OCI-LY7 (cell line): ENCODE measurements at places on chromosomes 7 and 10.
A peak's percentile ranks its signal among the peaks of the same experiment; 100 is the strongest.

DNA sequence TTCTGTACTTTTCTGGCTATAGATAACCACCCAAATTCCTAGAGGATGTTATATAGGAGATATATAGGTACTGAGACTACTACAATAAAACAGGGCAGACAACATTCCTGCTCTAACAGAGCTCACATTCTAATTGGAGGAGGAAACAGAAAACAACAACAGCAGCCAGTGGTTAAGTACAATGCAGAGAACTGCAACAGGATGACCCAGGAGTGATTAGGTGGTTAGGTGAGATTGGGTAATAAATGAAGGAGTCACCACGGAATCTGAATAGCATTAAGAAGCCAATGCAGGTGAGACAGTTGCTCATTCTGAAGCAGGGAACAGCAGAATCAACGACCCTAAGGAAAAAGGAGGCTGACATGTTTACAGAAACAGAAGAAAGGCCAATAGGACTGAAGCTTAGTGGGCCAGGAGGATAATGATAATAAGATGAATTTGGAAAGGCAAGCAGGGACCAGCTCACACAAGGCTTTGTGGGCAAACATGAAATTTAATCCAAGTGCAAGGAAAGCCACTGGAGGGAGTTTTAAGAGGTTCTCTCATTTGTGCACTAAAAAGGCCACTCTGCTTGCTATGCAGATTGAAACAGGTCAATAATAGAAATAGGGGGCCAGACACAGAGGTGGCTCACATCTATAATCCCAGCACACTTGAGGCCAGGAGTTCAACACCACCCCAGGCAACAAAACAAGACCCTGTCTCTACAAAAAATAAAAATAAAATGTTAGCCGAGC is 16.9 kb upstream of the REEP3 start:
- no peak for DNase-seq

- DNase-seq = no peak
Observed at GRCh38 chr10:98415731-98416119, 743 bp upstream of the PYROXD2 start.

DNA sequence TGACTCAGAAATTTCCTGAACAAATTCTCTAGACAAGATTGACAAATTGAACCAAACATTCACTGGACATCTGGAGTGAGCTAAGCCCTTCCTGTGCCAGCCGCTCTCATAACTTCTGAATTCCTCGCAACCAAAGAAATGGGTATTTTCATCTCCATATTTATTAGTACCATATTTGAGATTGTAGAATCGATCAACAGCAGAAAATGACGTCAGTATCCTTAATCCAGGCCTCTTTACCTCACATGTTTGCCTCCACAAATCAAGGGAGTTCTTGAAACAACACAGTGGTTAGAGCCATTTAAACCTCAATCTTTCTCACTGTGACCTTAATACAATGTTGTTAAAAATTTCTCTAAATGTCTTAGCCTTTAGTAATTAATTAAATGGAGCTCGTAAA is 735.6 kb upstream of the SORCS1 start:
- no peak for DNase-seq

- no peak for DNase-seq
Observed at GRCh38 chr10:14875941-14876340, 2.7 kb upstream of the SUV39H2 start.

- DNase-seq = no peak
Observed at GRCh38 chr10:31602541-31603234, 283.7 kb downstream of the ZEB1 start.

DNA sequence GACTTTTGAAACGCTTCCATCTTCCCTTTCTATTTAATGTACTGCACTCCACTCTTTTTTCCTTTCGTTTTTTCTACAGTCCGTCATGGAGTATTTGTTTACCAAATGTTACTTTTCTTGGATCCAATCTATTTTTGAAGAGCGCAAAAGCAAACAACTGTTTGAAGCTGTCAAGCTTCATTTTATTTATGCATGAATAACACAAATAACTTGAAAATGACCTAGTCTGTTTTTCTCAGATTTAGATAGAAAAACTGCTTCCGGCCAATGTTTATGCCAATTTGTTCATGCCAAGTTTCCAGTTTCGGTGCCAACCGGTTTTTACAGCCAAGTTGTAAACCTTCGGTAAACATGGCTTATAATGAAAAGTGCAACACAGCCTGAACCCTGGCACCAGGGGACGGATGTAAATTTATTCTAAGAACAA is 150.9 kb upstream of the KLF6 start:
- no peak for DNase-seq

DNA sequence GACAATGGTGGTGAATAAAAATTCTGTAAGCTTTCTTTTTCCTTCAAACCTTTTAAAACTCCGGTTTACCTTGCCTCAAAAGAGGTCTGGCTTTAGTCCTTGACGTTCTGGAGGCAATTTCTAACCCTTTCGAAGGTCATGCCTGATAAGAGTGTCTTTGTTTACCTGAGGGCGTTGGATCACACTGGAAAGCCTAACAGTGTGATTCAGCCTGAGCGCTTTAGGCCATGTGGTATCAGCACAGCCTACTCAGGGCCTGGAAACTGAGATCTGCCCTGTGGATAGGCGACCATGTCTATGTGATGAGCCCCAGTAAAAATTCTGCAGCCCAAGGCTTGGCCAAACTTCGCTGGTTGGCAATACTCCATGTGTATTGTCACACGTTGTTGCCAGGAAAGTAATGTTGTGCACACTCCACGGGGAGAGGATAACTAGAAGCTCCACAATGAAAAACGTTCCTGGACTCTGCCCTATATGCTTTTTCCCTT is 10.7 kb downstream of the CCDC6 start:
- no peak for DNase-seq

- DNase-seq = no peak
Observed at GRCh38 chr7:153473185-153473584, 579.0 kb upstream of the DPP6 start.

DNA sequence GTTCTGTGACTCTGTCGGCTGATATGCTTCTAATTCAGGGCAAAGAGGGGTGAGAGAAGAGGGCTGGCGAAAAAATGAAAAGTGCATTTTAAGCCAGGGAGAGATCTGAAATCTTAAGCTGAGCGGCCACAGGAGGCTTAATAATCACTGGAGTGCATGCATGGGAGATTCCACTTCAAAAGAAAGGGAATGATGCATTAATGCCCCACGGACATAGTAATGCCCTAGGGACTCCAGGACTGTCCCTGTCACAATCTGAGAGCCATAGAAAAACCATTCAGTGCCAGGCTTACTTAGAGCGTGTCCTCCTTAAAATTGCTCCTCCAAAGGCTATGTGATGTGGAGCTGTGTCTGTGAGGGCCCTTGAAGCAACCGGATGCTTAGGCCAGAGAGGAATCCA is 75.1 kb downstream of the NHLRC2 start:
- no peak for DNase-seq

DNA sequence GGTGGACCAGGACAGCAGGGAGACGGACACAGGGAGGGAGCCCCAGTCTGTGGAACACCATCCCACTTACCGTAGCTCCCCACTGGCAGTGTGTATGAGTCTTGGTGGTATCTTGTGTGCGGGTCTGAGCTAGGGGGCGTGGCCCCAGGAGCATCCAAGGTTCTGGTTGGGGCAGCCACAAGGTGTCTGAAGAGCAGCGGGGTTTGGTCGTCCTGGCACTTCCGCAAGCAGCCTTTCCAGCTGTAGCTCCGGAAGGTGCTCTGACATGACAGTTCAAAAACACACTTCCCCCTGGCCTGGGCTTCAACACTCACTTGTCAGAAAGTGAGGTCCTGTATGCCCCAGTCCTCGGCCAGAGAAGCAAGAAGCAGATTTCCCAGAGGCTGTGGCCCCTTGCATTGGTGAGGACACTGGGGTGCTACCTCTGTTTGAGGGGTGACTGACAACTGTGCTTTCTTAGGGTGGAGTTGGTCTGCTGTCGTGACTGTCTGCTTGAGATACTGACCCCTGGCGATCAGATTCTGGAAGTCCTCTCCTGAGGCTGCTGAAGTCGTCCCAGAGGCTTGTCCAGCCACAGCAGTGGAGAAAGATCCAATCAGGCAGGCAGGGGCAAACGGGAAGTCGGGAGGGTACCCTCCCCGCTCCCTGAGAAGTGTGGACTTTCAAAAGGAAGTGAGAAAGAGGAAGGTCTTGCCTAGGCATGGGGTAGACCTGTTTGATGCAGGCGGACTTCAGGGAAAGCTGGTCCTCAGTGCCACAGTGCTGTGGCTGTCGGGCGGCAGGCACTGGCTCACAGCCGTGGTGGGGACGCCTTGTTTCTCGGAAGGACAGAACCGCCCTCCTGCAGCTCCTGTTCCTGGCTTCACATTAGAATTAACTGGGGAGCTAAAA is 51.4 kb upstream of the PFKFB3 start:
- DNase-seq = peak; percentile 76

- DNase-seq = no peak
Observed at GRCh38 chr7:5689118-5689517, 92.3 kb downstream of the RNF216 start.

DNA sequence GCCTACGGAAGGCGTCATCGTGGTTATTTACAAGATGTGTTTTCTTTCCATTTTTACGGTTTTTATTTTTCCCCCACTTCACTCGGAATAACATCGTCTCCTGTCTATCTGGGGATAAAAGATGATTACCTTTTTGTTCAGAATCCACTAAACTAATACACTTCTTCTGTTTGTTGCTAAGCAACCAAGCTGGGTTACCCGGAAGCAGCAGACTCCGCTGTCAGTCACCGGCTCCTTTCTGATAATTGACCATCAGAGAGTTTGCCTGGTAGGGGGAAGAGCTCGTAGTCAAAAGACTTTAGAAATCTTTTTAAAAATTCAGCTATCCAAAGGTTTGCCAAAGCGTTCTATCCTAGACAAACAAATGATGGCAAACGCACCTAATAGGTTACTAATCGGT is 75.0 kb upstream of the SFMBT2 start:
- DNase-seq = no peak

- peak; percentile 45 for DNase-seq
Observed at GRCh38 chr7:128697302-128697905, 25.3 kb downstream of the GARIN1A start.

DNA sequence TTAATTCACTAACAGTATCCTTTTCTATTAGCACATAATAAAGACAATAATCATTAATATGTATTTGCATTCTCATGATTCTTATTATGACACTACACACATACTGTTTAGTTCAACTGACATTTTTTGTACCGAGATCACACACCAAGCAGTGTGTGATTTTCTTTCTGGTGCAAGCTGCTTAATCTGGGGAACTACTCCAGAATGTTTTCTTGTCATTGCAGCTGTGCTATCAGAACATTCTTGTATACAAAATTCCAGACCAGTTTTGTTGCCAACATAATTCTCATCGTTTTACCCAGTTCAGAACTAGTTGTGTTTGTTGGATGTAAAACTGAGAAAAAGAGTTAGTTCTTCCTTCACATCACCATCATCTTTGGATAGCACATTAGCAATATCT is 37.4 kb downstream of the VKORC1L1 start:
- DNase-seq = no peak

DNA sequence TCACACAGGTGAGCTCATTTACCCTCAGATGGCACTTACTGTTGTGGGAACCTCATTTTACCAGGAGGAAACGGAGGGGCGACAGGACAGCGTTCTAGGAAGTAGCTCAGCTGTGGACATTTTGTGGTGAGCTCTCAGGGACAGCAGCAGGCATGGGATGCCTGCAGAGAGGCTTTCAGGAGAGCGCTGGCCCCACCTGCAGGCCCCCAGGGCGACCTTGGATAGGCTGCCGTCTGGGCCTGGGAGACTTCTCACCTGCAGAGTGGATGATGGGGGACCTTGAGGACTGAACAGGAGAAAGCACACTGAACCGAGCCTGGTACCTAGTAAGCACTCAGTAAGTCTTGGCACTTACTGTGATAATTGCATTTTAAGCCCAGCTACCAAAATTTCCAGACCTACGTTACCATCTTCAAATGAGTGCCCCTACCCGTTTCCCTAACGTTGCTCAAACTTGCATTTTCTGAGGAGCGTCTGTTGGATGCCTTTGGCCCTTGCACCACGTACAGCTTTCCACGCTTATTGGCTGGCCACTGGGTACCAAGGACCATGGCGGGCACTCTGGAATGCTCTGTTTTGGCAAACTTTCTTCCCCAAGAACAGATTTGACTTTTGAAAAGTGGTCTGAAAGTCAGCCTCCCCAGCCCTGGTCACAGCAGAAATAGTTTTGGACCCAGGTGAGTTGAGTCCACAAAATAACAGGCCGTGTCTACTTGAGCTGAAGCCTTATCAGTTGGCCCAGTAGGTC is 223.4 kb downstream of the EBF3 start:
- no peak for DNase-seq

DNA sequence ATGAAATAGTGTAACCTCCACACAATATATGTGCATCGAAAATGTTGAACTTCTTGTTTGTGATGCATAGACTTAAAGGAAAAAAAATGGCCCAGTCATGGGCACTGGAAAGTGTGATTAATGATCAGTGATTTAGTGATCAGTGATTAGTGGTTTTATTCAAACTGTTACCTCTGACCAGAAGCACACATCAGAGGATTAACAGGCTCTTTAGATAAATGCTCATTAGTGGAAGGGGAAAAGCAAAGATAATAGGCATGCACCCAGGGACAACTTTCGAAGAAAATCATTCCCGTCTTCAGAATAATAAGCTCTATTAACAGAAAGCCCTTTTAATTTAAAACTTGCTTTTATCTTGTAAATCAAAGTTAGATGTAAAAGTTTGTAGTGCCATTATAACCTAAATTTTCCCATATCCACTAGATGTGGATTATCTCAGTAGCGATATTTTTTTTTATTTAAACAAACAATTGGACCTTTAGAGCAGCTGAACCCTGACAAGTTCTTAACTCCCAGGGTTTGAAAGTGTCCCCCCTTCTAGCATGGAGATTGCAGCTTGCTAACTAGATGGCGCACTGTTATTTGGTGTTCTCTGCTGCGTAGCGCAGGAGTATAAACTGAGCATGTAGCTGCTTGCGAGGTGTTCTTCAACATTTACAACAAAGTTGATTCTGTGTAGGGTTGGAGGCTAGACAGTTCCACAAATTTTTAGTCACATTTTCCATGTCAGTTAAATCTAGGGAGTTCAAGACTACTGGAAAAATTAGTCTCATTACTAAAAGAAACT is at the start of gene CREB5:
TSS of gene CREB5 (plus strand) at position 643 of the 787 bp plus-strand sequence. CDS start 397 bp downstream, outside the sequence.
- peak; percentile 34 for DNase-seq
